IPS DF 6.9 (cell line): ENCODE measurements at places on chromosomes 5 and 9.

DNA sequence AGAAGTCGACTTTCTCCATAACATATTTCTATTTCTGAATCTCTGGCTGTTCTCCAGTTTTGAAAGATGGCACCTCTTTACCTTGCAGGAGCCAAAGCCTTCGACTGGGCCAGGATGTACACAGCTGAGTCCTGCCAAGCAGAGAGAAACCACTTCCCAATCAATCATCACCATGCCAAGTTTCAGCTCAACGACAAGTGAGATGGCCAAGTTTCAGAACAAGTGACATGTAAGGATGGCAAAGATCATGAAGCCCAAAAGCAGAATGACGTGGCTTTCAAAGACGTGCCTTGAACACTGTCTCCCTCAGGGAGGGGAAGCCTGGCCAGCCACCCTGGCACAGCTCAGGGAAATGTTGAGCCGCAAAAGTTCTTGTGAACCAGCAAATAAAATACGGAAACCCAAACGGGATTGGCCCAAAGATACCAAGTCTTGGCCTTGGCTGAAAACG, 17.7 kb downstream of the STK10 start:
- no peak for DNase-seq

GRCh38 chr9:131306397-131307004, 17.0 kb downstream of the PLPP7 start:
- no peak for DNase-seq

DNA sequence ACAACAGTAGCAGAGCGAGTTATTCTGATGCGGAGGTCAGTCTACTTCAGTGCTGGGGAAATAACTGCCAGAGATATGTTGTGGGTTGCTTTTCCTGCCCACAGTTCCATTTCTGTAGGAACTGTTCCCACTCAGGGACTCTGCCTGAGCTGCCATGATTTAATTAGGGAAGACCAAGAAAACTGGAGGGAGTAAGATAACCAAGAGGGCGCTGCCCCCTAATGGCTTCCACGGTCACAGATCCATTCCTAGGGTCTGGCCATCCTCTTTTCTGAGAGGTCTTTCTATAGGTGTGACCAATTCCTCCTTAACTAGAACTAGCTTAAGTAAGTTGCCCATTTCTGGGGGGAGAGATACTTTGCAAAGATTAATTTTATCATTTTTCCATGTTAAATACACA, 125.9 kb downstream of the APBA1 start:
- no peak for DNase-seq

GRCh38 chr5:44336708-44337107, 52.5 kb downstream of the FGF10 start:
- no peak for DNase-seq

- no peak for DNase-seq
Observed at GRCh38 chr5:168796593-168797580, 217.7 kb upstream of the PANK3 start.

DNA sequence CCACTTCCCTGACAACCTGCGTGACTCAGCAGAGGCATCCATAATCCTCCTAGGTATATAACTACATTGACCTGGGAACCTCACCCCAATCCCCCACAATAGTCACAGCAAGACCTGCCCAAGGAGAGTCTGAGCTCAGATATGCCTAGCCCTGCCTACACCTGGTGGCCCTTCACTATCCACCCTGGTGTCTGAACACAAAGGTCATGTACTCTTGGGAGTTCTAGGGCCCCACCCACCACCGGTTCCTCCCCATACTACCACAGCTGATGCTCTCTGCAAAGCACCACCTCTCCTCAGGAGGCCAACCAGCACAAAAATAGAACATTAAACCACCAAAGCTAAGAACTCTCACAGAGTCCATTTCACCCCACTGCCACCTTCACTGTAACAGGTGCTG, 34.8 kb upstream of the CARTPT start:
- DNase-seq: no peak

DNA sequence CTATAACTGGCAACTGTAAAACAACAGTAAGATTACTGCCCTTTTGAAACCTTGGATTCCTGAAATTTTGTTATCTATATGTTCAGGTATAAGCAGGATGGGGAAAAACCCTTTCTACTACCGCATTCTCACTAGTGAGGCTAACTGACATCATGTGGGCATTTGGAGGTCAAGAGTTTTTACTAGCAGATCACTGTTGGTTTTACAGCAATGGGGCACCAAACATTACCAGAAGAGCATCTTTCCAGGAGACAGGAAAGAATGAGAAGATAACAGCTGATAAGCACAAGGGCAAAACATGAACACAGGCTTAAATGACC, 20.9 kb upstream of the TTC33 start:
- DNase-seq: no peak

DNA sequence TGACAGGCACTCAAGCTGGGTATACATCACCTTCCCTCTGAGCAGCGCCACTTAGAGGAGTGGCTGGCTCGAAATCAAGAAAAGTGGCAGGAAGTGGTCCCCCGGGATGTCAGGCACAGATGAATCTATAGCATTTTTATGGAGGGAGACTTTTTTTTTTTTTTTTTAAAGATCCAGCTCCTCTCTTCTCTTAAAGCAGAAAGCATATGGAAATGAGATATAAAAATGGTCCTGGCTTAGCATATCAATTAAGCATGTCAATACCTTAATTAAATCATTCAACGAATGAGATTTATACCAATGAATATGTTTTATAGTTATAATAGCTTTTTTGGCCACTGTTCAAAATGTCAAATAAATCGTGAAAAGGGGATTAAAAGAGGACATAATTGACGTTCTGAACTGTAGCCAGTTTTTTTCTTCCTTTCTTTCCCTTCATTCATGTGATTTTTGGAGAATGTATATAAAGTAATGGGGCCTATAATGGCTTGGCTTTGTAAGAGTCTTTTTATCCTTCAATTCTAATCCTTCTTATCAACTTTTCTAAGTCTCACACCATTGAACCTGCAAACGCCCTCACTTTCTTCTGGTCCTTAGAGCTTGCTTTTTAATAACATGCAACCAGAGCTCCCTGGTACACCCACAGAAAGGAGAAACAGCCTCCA, 319.2 kb upstream of the PANK3 start:
- no peak for DNase-seq

GRCh38 chr9:70382709-70383605, 31.5 kb downstream of the KLF9 start:
- DNase-seq: no peak

DNA sequence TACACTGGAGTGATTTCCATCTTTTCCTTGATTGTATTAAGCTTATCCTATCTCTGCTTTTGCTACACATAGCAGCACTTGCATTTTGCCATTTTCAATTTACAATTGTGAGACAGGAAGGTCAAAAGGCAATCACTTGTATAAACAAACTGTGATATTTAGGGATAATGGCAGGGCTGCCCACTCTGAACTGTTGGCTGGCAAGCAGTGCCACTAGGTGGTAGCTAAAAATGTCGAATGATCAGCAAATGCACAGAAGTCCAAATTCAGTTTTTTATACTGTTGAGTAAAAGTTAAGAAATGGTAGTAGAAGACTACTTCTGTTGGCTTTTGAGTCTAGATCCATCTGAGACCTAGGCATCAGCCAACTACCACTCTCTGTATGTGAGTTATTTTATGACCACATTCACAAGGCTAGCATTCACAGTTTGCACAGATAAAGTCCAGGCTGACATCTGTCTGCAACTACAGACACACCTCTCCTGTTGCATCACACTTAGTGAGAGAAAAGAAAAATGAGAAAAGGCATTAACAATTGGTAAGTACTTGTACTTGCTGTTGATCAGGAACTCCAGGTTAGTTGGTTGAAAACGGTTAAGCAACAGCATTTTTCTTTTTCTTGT, 108.8 kb upstream of the ASTN2 start:
- DNase-seq: no peak

DNA sequence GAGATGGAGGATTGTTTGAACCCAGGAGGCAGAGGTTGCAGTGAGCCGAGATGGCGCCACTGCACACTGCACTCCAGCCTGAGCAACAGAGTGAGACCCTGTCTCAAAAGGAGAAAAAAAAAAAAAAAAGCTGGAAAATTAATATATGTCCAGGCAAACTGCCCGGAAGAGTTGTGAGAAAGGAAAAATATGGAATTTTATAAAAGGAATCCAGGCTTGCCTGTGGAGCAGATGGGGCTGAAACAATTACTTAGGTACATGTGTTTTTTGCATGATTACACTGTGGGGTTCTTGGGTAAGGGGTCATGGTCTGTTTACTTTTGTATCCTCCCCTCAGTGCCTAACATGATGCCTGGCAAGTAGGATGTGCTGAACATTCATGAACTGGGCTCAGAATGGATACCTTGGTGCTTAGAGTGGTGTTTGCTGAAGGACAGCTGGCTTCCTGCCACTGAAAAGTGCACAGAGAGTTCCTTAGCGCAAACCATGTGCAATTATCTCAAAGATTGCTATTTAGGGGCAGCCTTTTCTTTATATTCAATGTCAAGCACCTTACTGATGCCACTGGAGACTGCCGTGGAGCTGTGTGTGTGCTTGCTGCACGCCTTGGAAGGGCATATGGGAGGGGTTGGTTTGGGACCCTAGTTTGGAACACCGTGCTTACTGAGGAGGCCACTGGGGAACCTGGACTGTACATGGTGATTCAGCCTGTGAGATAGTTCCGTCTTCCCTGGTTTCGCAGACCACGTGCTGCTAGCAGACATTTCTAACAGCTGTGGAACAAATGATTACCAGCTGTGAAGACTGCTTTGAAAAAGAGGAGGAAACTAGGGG, 78.4 kb downstream of the MAP1B start:
- DNase-seq: no peak

GRCh38 chr9:74334271-74334670, 162.9 kb upstream of the RORB start:
- no peak for DNase-seq
